ENCODE measurements at places on chromosomes 4 and X.
A peak's percentile ranks its signal among the peaks of the same experiment; 100 is the strongest.

- DNase-seq: no peak
Observed at GRCh38 chrX:22373766-22374165, 101.1 kb downstream of the CBLL2 start.

DNA sequence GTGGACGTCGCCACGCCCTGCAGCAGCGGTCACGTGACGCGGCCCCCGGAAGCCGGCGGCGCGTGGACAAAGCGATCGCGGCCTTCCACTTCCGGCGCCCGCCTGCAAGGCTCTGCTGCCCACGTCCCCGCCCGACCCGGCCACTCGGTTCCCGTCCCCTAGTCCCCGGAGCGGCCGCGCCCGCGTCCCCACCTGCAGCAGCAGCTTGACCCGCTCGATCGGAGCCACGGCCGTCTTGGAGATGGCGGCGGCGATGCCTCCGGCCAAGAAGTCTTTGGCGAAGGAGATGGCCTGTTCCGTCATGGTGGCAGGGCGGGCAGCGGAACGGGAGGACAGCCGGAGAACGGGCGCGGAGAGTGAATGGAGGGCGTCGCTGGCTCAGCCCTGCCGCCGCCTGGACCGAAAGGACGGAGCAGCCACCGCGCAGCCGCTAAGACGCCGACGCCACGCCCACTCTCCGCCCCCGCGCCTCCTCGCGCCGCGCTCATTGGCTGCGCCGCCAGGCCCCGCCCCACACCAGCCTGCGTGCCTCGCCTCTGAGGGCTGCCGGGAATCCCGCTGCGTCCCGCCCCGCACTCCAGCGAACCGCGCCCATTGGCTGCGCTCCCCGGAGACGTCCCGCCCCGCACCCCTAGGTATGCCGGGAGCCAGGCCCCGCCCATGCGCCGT is at the start of gene SLC25A6:
Gene SLC25A6, minus strand, starts transcription at position 407 of the 669 bp plus-strand sequence. Its CDS starts 104 bp downstream, at position 303.
- peak; percentile 99 for DNase-seq

DNA sequence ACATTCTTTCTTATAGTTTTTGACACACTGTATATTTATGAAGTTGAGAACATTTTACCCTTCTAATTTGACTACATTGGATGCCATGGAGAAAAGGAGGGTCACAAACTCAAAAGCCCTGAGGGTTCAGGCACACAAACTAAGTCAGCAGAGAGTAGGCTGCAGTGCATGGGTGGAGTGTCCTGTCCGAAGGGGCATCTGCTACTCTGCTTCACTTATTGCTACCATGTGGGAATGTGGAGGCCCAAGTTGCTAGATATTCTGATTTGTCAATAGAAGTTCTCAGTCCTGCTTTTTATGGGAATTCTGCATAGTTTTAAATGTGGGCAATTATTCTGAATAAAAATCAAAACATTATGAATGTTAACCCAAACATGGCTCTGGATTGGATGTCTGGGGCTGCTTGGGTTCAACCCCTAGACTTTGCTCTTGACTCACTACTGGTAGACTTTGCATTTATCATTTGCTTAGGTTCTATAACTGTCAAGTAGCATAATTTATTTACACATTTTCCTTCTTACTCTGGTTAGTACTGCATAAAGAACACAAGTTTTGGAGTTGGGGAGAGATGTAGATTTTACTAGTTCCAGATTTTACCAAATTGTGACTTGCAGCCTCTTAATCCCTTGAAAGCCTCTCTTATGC is 255.1 kb downstream of the SPRY1 start:
- no peak for DNase-seq

GRCh38 chr4:87856816-87857215 is 24.0 kb downstream of the MEPE start:
- no peak for DNase-seq

DNA sequence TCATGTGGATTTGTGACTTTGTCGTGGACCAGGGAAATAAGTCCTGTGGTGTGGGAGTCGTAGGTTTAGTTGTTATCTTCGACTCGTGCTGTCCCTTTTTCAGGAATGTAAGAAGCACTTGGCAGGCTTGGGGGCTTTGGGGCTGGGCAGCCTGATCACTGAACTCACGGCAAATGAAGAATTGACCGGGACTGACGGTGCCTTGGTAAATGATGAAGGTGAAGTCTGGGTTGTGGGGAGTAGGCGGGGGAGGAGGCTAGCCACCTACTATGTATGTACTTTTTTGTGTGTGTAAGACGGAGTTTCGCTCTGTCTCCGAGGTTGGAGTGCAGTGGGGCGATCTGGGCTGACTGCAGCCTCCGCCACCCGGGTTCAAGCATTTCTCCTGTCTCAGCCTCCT is 1.2 kb downstream of the TAF1 start:
- no peak for DNase-seq

DNA sequence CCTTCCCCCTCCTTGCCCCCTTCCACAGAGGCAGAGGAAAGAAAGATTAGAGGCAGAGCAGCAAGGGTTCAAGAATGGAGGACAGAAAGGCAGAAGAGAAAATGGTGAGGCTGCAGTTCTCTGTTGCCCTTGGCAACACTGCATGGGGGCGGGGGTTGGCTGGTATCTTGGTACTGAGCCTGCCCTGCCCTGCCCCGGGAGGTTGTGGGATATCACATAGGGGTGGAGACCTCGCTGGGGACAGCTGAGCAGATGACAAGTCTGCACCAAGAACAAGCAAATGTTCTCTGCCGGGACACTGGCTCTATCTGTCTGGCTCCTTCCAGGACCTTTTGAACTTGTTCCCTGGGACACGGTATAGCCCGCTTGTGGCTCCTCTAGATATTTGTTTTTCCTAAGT is 39.8 kb downstream of the NHS start:
- DNase-seq: no peak

DNA sequence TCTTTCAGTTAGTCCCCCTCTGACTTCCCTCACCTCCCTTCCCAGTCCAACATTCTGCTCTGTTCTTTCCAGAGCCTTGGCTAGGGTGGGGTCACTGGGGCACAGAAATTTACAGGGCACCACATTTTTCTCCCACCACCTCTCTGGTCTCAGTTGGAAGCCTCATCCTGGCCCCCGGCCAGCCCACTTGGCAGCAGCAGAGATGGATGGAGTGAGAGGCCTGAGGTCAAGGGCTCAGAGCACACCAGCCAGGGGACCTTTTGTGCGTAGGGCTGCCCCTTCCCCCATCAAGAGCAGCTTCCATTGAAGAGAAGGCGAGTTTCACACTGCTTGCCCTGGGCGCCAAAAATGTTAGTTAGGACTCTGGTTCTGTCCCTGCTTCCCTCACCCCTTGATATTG is 230.9 kb downstream of the SOX3 start:
- DNase-seq: no peak

DNA sequence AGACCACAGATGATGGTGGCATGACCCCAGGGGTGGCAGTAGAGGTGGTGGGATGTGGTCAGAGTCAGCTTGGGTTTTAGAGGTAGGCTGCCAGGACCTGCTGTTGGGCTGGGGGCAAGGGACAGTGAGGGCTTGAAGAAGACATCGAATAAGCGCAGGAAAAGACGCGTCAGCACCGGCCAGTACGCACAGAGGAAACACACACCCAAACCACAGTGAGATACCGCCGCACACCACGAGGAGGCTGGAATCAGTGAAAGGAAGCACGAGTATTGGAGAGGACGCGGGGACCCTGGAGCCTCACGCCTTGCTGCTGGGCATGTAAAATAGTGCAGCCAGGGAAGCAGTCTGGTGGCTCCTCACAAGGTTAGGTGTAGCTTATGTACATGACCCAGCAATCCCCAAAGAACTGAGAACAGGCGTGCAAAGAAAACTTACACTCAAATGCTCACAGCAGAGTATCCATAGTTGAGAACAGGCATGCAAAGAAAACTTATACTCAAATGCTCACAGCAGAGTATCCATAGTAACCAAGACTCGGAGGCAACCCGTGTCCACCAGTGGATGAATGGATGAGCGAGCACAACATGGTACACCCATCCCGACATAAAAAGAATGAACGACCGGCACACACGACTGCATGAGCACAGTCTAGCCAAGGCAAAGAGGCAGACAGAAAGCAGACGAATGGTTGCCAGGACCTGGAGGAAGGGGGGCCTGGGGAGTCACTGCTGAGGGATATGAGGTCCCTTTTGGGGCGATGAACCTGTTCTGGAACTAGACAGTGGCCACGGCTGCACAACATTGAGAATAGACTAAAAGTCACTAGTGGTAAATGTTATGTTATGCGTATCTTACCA is 13.3 kb downstream of the PDZD4 start:
- DNase-seq: no peak

- DNase-seq: no peak
Observed at GRCh38 chr4:30535255-30535654, 184.9 kb upstream of the PCDH7 start.

GRCh38 chr4:99735822-99736221 is 78.2 kb upstream of the C4orf54 start:
- DNase-seq: no peak

GRCh38 chrX:115679460-115679859 is 118.5 kb downstream of the PLS3 start:
- no peak for DNase-seq

DNA sequence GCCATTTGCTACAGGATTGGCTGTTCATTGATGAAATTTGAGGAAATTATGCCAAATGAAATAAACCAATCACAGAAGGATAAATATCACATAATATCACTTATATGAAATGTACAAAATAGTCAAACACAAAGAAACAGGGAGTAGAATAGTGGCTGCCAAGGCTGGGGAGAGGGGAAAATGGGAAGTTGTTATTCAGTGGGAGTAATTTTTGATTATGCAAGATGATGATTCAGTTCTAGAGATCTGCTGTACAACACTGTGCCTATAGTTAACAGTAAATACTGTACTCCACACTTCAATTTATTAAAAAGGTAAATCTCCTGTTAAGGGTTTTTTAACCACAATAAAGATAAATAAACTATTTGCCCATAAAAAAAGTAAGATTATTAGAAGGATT is 101.1 kb downstream of the TMA16 start:
- no peak for DNase-seq

DNA sequence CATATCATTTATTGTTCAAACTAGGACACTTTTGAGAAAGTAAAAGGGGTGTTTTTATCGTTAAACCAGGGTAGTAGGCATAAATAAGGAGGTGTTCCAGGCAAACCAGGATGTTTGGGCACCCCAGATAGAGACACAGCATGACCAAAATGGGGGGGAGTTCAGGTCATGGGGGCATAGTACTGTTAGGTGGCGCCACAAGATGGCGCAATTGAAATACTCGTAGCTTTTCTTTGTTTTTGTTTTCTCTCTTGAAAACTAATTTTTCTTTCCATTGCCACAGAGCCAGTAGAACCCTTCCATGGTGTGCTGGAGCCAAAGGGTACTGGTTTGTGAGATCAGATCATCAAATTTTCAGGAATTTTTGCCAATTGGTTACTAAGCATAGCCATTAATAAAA is 283.4 kb downstream of the BCOR start:
- no peak for DNase-seq

GRCh38 chr4:139647952-139648351 is 17.7 kb upstream of the MGST2 start:
- DNase-seq: no peak

DNA sequence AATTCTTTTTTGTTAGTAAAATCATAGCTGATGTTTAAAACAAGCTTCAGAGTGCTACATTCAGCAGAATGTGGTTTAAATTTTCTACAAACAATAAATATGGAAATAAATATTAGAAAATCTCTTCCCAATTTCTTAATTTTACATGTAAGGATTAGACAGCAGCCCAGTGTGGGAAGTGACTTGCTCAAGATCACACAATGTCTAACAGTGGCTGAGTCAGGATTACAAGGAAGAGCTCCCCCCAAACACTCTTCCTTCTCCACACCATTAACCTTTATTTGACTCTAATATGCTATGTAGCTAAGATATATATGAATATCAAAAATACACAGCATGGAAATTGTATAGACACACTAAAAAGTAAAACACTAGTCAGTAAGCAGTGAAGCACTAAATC is 59.5 kb downstream of the SLC10A7 start:
- DNase-seq: no peak

DNA sequence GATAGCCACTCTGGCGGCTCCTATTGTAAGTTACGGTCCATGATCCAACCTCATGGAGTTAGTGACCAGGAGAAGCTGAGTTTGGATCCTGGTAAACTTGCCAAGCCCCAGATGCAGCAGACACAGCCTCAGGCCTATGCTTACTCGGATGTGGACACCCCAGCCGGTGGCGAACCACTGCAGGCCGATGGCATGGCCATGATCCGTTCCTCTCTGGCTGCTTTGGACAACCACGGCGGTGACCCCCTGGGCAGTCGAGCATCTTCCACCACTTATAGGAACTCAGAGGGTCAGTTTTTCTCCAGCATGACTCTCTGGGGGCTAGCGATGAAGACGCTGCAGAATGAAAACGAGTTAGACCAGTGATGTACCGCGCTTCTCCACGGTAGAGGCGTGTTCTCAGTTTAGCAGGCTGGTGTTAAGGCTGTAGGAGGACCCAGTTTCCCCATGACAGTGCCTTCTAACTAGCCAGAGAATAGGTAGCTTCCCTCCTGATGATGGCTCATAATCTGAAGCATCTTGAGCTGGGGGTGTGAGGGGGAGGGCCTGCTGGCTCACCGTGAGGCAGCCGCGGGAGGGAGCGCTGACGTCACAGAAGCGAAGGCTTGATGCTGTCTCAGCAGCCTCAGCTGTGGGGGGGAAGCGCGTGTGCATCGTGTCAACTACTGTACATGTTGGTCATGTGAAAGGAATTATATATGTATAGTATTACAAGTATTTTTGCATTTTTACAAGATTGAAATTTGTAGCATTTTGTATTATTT is 31.1 kb downstream of the ZBTB49 start:
- no peak for DNase-seq

DNA sequence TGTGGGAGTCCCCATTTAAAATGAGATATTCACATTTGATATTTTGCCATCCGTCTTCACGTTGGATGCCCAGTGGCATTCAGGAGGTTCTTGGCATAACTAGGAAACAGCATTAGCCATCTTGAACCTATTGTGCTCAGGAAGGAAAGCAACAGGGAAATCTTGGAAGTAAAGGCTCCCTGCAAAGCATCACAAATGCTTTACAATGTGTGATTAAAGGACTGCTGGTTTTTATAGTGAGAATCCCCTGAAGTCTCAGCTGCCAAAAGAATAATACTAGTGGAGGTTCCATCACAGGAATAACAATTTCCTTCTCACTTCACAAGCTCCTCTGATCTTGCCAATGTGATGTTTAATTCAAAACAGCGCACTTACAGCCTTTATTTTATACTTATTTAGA is 49.7 kb upstream of the NPNT start:
- no peak for DNase-seq

DNA sequence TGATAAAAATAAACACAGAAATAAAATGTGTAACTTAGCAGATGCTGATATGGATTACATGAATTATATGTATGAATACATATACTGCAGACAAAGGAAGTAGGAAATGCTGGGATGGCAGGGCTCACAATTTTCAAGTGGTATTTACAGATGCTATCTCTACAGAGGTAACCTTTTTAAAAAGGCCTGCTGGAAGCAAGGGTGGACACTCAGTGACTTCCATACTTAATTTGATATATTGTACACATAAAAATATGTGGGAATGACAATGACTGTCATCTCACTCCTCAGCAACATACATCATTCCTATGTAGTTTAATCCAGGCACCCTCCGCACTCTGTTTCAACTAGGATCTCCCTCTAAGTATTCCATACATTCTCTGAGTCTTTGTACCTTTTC is 452.9 kb downstream of the DTHD1 start:
- no peak for DNase-seq

- no peak for DNase-seq
Observed at GRCh38 chr4:141534985-141535384, 101.4 kb upstream of the IL15 start.

- no peak for DNase-seq
Observed at GRCh38 chrX:9903146-9903545, 64.0 kb upstream of the CLDN34 start.
